Thymus (tissue), 14 donors: ENCODE measurements at places on chromosomes 11 and 22.

DNA sequence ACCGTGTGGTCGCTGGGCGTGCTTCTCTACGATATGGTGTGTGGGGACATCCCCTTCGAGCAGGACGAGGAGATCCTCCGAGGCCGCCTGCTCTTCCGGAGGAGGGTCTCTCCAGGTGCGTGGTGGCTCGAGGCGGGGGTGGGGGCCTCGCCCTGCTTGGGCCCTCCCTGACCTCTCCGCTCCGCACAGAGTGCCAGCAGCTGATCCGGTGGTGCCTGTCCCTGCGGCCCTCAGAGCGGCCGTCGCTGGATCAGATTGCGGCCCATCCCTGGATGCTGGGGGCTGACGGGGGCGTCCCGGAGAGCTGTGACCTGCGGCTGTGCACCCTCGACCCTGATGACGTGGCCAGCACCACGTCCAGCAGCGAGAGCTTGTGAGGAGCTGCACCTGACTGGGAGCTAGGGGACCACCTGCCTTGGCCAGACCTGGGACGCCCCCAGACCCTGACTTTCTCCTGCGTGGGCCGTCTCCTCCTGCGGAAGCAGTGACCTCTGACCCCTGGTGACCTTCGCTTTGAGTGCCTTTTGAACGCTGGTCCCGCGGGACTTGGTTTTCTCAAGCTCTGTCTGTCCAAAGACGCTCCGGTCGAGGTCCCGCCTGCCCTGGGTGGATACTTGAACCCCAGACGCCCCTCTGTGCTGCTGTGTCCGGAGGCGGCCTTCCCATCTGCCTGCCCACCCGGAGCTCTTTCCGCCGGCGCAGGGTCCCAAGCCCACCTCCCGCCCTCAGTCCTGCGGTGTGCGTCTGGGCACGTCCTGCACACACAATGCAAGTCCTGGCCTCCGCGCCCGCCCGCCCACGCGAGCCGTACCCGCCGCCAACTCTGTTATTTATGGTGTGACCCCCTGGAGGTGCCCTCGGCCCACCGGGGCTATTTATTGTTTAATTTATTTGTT, 2.4 kb downstream of the PIM3 start:
- H3K27ac ChIP-seq: peak overlapping the region; percentile 74
- peaks cover 27% of the 10 kb centered on the region for H3K4me1 ChIP-seq
- peak overlapping the region; percentile 59 for H3K4me3 ChIP-seq
- H3K27me3 ChIP-seq: no peaks in the 10 kb centered on the region

- peaks cover 4% of the 10 kb centered on the region for H3K27me3 ChIP-seq
- H3K4me3 ChIP-seq: peak overlapping the region; percentile 60
- no peaks in the 10 kb centered on the region for H3K4me1 ChIP-seq
Observed at GRCh38 chr11:6925636-6926207, 504 bp upstream of the ZNF215 start.

DNA sequence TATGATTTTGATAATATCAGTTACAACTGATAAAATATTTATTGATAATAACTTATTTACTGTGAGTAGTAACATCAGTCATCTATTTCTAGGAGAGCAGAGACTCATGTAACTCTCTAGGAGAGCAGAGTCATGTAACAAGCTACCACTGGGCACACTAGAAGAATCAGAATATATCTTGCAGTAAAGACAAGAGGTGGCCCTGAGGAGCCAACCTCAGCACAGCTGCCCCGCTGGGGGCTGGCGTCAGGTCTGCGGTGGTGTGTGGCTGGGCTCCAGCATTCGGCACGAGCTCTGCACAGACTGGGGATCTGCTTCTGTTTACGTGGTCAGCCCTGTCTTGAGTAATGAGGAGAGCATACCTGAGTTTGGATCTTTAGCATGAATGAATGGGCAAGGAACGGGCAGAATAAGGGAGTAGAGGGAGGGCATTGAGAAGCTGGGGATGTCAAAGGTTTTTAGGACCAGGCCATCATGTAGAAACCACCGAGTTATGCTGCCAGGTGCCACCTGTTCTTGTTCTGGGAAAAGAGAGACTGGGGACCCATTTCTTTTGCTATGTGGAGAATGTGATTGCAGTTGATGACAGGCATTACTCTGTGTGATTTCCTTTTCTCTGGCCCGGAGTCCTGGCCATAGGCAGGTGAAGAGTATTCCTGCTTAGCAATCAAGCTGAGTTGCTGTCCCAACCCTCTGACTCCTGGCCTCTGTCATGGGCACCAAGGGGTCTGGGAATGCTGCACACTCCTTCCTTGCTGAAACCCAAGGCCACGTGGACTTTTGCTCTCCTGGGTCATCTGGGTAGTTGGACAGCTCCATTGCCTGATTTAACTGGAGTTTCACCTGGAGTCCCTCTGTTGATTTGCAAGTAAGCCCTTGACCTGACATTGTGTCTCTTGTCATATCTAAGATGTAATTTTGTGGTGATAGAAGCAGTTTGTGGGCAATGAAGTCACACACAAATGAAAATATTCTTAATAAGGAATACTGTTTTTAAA, 50.9 kb upstream of the HEPHL1 start:
- no peak for DNase-seq
- H3K27me3 ChIP-seq: no peaks in the 10 kb centered on the region
- no peaks in the 10 kb centered on the region for H3K4me1 ChIP-seq
- no peaks in the 10 kb centered on the region for H3K36me3 ChIP-seq

- DNase-seq: no peak
- no peak overlapping the region for H3K4me3 ChIP-seq
- H3K4me1 ChIP-seq: no peaks in the 10 kb centered on the region
- H3K27me3 ChIP-seq: no peaks in the 10 kb centered on the region
Observed at GRCh38 chr11:129637983-129638776, 177.5 kb upstream of the TMEM45B start.

DNA sequence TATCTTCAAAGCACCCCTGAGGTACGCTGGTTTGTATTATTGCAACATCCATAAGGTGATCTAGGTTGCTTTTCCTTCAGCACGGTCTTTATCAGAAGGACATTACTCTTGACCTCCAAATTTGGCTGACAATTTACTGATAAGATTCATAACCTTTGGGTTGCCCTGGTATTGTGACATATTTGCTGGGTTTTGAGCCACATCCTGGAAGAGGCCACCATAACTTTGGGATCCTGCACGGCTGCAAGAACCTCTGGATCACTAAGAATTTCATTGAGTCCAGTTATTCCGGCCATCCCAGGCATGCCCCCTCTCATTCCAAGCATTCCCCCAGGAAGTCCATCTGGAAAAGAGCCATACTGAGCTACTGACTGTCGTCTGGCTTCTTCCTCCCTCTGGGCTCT, 6.5 kb upstream of the PLET1 start:
- no peak overlapping the region for H3K4me3 ChIP-seq
- H3K27me3 ChIP-seq: no peaks in the 10 kb centered on the region
- H3K27ac ChIP-seq: no peak overlapping the region
- no peak for DNase-seq

GRCh38 chr11:96641261-96641660, 251.4 kb downstream of the JRKL start:
- no peak overlapping the region for H3K27ac ChIP-seq
- no peak for DNase-seq
- no peaks in the 10 kb centered on the region for H3K36me3 ChIP-seq
- H3K4me3 ChIP-seq: no peak overlapping the region

GRCh38 chr11:57598831-57599155, 1.3 kb downstream of the SERPING1 start:
- no peak for DNase-seq

- peak overlapping the region; percentile 83 for H3K27ac ChIP-seq
- DNase-seq: peak; percentile 76
- H3K36me3 ChIP-seq: peaks cover 17% of the 10 kb centered on the region
- no peaks in the 10 kb centered on the region for H3K27me3 ChIP-seq
- peak overlapping the region; percentile 92 for H3K4me3 ChIP-seq
Observed at GRCh38 chr11:2377511-2378443, 667 bp downstream of the CD81 start.

DNA sequence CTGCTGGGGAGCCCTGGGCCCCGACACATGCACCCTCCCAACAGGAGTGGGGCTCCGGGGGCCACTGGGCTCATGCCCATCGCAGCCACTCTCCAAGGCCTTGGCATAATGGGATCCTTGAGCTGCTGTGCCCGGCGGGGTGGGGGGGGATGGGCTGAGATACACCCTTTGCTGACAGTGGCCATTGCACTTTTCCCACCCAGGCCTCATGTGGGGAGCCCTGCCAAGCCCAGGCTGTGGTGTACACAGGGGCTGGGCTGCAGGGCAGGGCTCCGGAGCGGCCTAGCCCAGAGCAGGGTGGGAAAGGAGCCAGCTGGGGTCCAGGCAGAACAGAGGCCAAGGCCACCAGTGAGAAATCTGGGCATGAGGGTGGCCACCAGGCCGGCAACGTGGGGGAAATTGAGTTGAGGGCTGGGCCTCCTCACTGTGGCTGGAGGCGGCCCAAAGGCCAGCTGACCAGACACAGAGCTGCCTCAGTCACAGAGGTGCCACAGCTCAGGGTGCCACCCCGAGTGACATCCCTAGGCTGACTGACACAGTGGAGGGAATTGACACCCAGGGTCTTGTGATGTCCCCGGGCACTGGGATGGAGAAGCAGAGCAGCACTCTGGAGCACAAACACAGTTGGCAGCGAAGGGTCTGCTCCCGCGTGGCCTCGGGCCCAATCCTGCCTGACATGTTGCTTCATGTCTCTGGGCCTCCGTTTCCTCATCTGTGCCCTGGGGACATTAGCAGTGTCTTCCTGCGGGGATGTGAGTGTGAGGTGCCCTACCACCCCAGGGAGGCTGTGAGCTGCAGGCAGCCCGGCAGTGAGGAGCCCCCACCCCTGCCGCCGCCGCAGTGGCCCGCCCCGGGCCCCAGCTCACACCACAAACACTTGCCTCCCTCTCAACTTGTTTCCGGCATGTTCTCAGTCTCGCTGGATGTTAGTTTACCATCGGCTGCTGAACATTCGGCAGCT, 30.4 kb downstream of the RTN4R start:
- peaks cover 64% of the 10 kb centered on the region for H3K4me1 ChIP-seq
- no peaks in the 10 kb centered on the region for H3K27me3 ChIP-seq
- no peak overlapping the region for H3K4me3 ChIP-seq
- peaks cover 8% of the 10 kb centered on the region for H3K36me3 ChIP-seq

GRCh38 chr11:112965656-112966055, 4.4 kb downstream of the NCAM1 start:
- H3K27me3 ChIP-seq: peaks cover 40% of the 10 kb centered on the region
- no peak overlapping the region for H3K27ac ChIP-seq
- H3K4me3 ChIP-seq: no peak overlapping the region
- H3K4me1 ChIP-seq: peaks cover 6% of the 10 kb centered on the region

DNA sequence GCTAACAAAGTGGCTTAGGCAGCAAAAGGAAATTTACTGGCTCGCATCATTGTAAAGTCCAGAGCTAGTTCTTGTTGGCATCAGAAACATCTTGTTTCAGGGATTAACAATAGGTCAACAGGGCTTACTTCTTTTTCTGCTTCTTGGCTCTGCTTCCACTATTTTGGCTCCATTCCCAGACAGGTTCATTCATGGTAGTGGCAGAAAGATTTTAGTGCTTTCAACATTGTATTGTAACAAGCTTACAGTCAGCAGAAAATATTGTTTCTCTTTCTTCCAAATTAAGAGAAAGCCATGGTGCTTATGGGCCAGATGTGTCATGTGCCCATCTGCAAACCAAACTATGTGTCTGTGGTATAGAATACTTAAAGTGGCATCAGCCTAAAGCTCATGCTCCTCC, 315.6 kb downstream of the RAB38 start:
- no peaks in the 10 kb centered on the region for H3K36me3 ChIP-seq
- no peak overlapping the region for H3K27ac ChIP-seq
- no peaks in the 10 kb centered on the region for H3K4me1 ChIP-seq
- no peaks in the 10 kb centered on the region for H3K27me3 ChIP-seq
- no peak for DNase-seq
- H3K4me3 ChIP-seq: no peak overlapping the region

DNA sequence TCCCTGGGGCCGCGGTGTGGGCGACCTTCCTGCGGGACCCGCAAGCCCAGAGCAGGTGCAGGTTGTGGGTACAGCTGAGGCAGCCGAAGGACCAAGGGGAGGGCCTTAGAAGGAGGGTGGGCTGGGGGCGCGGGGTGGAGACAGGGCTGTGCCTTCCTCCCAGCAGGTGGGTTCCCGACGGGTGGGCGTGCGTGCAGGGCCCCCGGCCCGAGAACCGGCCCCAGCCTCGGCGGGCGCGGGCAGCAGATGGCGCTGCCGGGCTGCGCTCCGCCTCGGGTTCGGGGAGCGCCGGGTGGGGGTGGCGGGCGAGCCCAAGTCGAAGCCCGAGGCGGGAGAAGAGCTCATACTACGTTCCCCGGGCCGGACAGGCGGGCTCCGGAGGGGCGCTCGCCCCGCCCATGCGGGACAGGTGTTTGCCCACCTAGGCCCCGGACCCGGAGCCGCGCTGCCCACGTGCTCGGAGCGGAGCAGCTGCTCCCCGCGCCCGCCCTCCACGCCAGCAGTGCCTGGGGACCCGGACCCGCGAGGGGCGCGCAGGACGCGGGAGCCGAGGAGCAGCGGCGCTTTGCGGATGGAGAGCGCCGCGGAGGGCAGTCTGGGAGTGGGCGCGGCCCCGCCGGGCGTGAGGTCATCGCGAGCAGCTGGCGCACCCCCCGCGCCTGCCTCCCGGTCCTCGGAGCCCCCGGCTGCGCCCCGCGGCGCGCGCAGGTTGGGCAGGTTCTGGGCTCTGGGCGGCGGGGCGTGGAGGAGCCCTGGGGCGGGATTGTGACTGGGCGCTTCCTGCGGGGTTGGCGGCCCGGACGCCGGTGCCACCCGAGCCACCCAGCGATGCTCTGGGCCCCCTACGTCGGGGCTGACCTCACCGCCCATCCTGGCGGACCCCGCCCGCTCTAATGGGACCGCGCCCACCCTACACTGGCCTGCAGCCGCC, 25.3 kb downstream of the DUSP8 start:
- peak; percentile 41 for DNase-seq
- no peaks in the 10 kb centered on the region for H3K36me3 ChIP-seq
- no peak overlapping the region for H3K4me3 ChIP-seq
- H3K27ac ChIP-seq: no peak overlapping the region
- H3K4me1 ChIP-seq: peaks cover 3% of the 10 kb centered on the region

DNA sequence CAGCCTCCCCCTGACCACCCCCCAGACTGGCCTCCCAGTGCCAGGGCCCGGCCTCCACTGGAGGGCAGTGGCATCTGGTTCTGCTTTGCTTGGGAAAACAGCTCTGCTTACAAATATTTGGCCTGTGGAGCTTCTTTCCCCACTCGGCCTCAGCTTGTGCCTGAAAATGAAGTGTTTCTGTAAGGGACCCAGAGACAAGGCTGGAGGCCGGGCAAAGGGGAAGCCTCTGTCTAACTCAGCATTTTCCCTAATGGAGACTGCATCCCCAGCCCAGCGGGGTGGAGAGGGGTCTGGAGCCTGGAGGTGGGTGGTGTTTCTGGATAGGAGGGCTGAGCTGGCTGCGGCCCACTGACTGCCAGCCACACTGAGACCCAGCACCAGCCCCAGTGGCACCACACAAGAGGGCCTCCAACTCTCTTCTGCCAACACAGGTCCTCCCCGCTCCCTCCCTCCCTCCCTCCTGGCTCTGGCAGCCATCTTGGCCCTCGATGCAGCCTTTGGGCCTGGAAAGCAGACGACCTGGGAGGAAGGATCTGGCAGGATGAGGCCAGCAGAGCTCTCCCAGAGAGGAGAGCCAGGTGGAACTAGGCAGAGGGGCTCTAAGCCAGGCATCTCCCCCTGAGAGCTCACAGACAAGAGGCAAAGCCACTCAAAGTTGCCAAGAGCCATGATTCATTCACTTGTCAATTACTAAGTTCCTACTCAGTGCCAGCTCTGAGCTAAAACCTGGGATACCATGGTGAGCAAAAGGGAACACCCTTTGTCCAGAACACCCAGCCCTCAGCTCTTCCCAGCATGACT, 77.1 kb upstream of the CD82 start:
- H3K36me3 ChIP-seq: no peaks in the 10 kb centered on the region
- H3K4me3 ChIP-seq: no peak overlapping the region
- H3K4me1 ChIP-seq: no peaks in the 10 kb centered on the region
- H3K27ac ChIP-seq: no peak overlapping the region
- H3K27me3 ChIP-seq: no peaks in the 10 kb centered on the region
